ENCODE measurements at places on chromosomes 1 and 21. TPM values are rescaled to one million over a fixed set of nuclear protein-coding genes. Genes with fewer than 3 reads are reported as not detected.

The SMIM1 gene
- 6.1 TPM for total RNA-seq

The NECTIN4 gene
- total RNA-seq, result 0.29 TPM

The SPRR3 gene
- not detected for total RNA-seq

The GJC2 gene
- total RNA-seq, result 0.55 TPM

The CBR3 gene
- total RNA-seq, result 4.3 TPM

The ETV3L gene
- total RNA-seq, result 0.17 TPM

- DNase-seq, result no peak
- no peak overlapping the region for H3K4me3 ChIP-seq
- peaks cover 3% of the 10 kb centered on the region for H3K27me3 ChIP-seq
- no peaks in the 10 kb centered on the region for H3K4me1 ChIP-seq
- H3K27ac ChIP-seq, result no peak overlapping the region
- no peaks in the 10 kb centered on the region for H3K36me3 ChIP-seq
These were observed 24.9 kb upstream of the MAN1A2 start for GRCh38 chr1:117342397-117342796.

DNA sequence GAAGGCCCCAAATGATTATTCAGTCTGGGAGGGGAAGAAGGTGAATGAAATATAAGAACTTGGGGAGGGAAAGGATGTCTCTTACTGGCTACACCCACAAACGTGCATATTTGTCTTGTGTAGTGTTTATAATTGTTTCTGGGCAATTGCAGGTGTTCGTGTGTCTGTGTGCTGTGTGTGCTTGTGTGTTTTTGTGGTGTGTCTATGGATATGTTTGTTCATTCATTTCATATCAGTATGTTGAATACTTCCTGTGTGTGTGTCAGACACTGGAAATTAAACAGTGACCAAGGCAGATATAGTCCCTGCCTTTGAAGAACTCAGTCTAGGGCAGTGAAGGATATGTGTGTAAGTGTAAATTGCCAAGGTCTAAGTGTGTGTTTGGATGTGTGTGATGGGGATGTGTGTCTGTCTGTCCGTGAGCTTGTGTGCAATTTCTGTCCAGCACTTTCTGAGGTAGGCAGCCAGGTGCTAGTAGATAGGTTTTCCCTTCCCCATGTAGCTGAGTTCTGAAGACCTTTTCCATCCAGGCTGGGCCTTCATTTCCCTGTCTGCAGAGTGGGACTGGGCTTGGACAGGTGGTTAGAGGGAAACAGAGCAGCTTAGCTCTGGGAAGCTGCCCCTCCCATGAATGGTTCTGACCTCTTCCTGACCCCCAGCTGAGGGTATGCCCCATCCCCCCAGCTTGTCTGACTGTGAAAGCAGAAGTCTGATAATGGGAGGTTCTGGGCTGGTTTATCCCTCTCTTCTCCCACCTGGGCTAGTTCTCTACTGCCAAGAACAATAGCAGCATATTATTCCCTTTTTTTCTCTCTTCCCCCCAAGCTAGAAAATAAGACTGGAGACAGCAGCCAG is 3.8 kb downstream of the AGO1 start:
- H3K4me1 ChIP-seq, result peaks cover 27% of the 10 kb centered on the region
- peaks cover 17% of the 10 kb centered on the region for H3K36me3 ChIP-seq
- peak overlapping the region; percentile 56 for H3K4me3 ChIP-seq
- H3K27ac ChIP-seq, result no peak overlapping the region
- DNase-seq, result no peak
- H3K27me3 ChIP-seq, result peaks cover 3% of the 10 kb centered on the region

- no peaks in the 10 kb centered on the region for H3K27me3 ChIP-seq
- no peaks in the 10 kb centered on the region for H3K36me3 ChIP-seq
- no peak for DNase-seq
- no peaks in the 10 kb centered on the region for H3K4me1 ChIP-seq
These were observed 353.7 kb upstream of the ESRRG start for GRCh38 chr1:217076902-217077301.
